ENCODE measurements at places on chromosomes 13 and 19.

DNA sequence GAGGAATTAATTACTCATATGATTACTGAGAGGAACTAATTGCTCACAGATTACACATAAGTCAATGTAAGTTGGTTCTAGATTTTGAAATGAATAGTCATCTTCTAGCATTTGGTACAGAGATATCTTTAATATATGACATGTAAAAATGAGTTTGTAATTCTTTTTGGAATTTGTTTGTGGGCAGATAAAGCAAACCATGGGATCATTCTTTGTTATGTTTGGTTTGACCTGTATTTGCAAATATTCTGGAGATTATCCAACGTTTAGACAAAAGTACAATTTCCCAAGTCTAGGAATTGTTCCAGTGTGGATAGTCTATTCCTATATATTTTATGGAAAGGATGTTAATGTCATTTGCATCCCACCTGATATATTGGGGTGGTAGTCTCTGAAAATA, 309.6 kb upstream of the EDNRB start:
- DNase-seq, result no peak

GRCh38 chr13:51212758-51213157, 9.4 kb upstream of the FAM124A start:
- DNase-seq, result no peak

GRCh38 chr19:19642506-19643157, 825 bp downstream of the GMIP start:
- DNase-seq, result peak; percentile 69

DNA sequence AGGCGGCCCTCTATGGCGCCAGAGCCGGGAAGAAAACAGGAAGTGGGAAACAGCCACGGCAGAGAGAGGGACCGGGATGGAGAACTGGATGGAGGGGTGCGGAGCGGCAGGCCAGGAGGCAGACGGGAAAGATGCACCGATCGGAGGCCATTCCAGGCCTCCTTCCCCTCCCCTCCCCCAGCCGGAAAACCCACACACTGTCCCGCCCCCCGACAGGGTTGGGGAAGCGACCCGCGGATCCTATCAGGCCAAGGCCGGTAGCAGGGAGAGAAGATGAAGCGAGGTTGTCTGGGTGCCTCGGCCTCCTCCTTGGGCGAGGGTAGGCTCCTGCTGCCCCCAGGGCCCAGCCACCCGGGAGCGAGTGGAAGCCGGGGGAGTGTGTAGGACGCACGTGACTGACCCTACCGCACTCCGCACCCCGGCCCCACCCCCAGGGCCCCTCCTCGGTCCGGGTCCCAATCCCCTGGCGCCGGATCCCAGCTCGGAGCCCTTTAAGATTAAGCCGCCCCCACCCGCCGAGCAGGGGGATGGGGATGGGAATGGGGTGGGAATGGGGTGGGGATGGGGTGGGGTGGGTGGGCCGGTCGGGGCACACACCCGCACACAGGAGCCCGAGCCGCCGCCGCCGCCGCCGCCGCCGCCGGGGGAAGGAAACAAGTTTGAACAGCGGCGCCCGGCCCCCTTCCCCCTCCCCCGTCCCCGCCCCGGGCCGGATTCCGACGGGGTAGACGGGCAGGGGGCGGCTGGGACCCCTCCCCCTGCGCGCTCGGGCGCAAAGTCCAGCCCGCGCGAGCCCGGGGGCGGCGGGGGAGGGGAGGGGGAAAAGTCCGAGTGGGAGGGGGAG, 1.5 kb downstream of the ERF start:
- peak; percentile 72 for DNase-seq

- DNase-seq, result no peak
Measured at GRCh38 chr13:72390909-72391308, 336.5 kb downstream of the MZT1 start.

DNA sequence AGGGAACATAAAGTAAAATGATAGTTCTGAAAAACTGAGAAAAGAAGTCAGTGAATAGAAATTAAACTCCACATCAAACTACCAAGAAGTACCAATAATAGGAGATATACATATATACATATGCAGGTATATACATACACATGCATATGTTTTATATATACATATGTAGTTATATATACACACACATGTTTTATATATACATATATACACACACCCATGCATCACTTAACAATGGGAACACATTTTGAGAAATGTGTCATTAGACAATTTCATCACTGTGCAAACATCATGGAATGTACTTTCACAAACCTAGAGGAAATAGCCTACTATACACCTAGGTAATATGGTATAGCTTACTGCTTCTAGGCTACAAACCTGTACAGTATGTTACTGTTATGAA, 626.8 kb upstream of the PCDH9 start:
- DNase-seq, result no peak

- DNase-seq, result peak; percentile 73
Measured at GRCh38 chr19:58009666-58010301, 7.2 kb upstream of the ZNF606 start.

DNA sequence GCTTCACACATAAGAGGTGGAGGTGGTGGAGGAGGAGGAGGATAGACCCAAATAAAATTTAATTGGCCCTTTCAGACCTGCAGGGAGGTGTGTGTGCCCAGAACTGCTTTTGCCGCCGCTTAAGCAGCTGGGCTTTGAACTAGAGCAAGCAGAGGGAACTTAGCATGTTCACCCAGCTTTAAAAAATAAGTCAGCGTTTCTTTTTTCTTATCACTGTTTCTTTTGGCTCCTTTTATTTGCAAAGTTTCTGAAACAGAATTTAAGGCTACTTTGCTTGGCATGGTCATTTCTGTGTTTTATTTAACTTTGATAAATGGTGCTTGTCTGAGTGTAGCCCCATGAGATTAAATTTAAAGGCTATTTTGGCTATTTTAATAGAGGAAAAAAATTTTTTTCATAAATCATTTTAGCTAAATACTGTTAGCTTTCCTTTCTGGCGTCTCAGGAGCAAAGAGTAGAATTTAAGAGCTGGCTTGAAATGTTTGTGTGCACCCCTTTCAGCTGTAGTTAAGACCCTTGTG, 43.3 kb upstream of the RNF113B start:
- DNase-seq, result no peak

DNA sequence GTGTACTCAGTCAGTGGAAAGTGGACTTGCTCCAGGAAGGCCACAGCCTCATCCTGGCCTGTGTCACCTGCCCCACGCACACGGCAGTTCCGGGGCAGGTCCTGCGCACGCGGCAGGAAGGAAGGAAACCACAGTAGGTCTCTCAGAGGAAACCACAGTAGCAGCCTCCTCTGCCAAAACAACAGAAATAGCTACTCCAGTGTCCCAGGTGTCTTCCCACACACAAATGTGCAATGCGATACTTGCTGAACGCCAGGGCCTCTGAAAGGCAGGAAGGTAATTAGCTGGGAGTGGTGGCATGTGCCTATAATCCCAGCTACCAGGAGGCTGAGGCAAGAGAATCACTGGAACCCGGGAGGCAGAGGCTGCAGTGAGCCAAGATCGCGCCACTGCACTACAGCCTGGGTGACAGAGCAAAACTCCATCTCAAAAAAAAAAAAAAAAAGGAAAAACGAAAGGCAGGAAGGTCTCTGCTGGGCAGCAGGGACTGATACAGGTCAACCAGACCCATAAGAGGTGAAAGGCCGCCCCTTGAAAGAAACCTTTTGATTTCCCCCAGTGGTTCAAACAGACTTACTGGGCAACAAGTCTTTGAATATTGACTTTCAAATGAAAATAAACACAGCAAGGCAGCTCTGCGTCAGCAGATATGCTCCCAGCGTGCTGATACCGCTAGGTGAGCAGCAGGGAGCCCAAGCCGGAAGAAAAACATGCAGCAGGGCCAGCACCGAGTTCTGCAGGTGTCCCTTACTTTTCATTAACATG, 49.5 kb downstream of the CRYL1 start:
- peak; percentile 70 for DNase-seq

- no peak for DNase-seq
Measured at GRCh38 chr19:45771311-45771933, 2.4 kb upstream of the SIX5 start.

GRCh38 chr19:38649305-38650171, 2.1 kb downstream of the ACTN4 start:
- no peak for DNase-seq

DNA sequence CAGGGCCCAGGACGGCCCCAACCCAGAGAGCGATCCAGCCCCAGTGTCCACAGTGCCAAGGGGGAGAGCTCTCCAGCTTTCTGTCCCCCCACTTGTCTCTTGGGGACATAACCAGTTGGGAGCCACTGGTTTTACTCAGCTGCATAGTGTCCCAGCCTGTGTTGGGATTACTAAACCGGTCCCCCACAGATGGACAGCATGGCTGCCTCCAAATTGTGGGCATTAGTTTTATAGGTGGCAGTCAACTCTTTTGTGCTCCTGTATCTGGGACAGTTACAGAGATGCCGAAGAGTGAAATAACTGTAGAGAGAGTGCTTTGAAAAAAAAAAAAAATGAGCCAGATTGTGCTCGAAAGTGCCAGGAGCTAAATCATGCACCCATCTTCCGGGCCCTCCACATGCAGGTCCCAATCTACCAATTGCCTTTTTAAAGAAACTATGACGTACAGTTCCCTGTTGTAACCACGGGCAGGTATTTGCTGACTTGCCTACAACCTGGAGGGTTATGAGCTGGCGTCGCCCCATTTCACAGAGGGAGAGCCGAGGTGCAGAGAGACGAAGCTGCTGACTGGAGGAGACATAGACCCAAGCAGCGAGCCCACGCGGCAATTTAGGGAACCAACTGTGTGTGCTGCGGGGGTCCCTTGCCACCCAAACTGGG, 2.4 kb upstream of the NFIC start:
- no peak for DNase-seq

DNA sequence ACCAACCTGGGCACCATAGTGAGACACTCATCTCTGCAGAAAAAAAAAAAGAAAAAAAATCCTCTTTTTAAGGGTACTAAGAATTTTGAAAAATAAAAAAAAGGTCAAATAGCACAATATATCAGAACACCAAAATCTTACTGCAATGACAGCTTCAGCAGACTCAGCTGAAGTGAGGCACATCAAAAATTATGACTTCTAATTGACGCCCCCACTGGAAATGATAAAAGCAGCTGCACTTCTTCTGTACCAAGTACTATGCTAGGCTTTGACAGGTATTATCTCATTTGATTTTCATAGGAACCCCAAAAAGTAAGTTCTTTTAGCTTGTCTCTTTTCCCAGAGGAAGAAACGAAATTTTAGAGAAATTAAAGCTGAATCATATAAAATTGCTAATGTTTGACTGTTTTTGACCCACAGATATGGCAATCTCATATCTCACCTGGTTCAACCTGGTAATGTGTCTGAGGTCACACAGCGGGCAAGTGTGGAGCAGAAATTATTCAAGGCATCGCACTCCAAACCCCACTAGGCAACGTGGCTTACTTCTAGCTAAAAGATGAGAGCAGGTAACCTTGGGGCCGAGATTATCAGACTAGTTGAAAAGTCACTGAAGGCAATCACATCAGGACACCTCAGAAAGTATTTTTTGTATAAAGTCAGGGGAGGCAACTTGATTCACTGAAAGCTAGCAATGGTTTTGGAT, 78.1 kb downstream of the TNFSF11 start:
- DNase-seq, result no peak

GRCh38 chr19:16883522-16883921, 5.3 kb upstream of the F2RL3 start:
- DNase-seq, result no peak

- DNase-seq, result peak; percentile 54
Measured at GRCh38 chr13:20411638-20412342, 113.9 kb downstream of the CRYL1 start.

- no peak for DNase-seq
Measured at GRCh38 chr19:43777163-43777695, 3.5 kb downstream of the KCNN4 start.

- no peak for DNase-seq
Measured at GRCh38 chr13:29716493-29716892, 121.0 kb upstream of the SLC7A1 start.

- DNase-seq, result no peak
Measured at GRCh38 chr13:31767175-31767900, 28.0 kb downstream of the RXFP2 start.

DNA sequence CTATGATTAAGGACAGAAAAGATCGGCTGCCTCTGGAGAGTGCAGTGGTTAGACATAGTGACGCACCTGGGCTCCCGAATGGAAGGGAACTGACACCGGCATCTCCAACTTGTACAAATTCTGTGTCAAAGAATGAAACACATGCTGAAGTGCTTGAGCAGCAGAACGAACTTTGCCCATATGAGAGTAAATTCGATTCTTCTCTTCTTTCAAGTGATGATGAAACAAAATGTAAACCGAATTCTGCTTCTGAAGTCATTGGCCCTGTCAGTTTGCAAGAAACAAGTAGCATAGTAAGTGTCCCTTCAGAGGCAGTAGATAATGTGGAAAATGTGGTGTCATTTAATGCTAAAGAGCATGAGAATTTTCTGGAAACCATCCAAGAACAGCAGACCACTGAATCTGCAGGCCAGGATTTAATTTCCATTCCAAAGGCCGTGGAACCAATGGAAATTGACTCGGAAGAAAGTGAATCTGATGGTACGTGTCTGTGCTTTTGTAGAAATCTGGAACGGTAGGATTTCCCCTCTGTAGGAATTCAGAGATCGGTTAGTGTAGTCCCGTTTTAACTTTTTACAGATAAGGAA, 16.9 kb downstream of the ERCC5 start:
- DNase-seq, result no peak

DNA sequence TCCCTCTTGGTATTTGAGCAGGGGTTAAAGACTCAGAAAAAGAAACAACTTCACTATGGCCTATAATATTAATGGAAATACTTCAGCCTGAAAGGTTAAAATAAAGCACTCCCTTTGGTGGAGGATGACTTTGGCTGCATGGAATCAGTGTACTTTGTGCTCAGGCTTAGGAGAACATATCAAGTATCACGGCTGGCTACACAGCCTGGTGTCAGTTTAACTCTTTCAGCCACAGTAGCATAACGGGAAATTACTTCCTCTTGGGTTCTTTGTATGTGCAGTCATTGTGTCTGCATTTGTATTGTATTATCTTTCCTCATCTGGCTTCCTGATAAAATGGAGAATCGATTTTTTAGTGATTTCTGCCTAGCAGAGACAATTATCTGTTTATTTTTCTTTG, 239.0 kb downstream of the GGACT start:
- DNase-seq, result no peak

Measured in stimulated activated CD8-positive, alpha-beta memory T cell treated with anti-CD3 and anti-CD28 coated beads, Interleukin-4, amount 100 ng/mL, for 48 hours (primary cell).